CD4-positive, alpha-beta memory T cell (primary cell): ENCODE measurements at places on chromosomes 7 and 10.

- DNase-seq, result no peak
Measured at GRCh38 chr7:108404509-108405420, 51.5 kb downstream of the NRCAM start.

- no peak for DNase-seq
Measured at GRCh38 chr10:69861251-69862240, 59.8 kb downstream of the COL13A1 start.

- no peak for DNase-seq
Measured at GRCh38 chr10:100507357-100507732, 12.3 kb downstream of the SEC31B start.

GRCh38 chr7:53500076-53500475 is 464.6 kb downstream of the POM121L12 start:
- DNase-seq, result no peak

DNA sequence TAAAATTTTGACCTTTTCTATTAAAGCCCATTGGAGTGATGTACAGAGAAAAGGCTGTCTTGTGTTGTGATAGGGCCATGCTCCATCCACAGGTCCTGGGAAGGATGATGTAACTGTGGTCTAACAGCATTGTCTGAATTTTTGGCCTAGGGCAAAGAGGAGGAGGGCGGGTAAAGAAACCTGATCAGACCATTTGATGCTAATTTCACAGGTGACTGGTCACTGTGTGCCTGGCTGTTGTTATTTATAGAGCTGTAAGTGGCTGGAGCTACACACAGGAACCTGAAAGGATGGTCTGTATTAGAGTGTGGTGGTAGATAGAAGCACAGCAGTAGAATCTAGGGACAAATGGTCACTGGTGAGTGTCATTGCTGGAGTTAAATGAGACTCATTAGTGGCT is 182.1 kb downstream of the AUTS2 start:
- no peak for DNase-seq

- peak; percentile 57 for DNase-seq
Measured at GRCh38 chr7:151244196-151244840, 4.2 kb downstream of the SMARCD3 start.

GRCh38 chr10:123146013-123146893 is 1.7 kb upstream of the HMX2 start:
- DNase-seq, result no peak

DNA sequence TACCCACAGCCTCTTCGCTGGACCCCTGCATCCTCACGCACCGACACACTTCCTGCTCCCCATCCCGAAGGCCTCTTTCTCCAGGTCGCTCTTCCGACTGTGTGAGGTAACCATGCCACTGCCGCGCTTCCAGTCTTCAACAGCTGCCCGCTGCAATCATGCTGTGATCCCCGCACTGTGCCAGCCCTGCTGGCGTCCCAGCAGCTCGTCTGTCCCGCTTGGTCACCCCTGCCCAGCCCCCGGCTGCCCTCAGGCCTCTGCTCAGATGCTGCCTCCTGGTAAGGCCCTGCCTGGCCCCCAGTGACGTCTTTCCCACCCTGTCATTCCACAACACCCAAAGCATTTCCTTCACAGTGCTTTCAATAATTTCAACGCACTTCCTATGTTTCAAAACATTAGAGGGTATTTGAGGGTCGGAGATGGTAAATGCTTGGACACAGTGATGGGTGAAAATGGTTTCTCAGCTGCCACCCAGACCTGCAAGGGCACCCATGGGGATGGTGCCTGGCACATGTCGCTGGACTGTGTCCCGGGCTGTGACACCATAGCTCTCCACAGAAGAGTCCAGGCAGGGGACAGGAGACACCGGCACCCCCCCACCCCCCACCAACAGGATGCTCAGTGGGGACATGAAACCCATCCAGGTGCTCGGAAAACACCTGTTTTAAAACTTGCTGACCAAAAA is 125.2 kb downstream of the MAD1L1 start:
- DNase-seq, result no peak

- no peak for DNase-seq
Measured at GRCh38 chr10:108424656-108425055, 1260.2 kb upstream of the SORCS1 start.

DNA sequence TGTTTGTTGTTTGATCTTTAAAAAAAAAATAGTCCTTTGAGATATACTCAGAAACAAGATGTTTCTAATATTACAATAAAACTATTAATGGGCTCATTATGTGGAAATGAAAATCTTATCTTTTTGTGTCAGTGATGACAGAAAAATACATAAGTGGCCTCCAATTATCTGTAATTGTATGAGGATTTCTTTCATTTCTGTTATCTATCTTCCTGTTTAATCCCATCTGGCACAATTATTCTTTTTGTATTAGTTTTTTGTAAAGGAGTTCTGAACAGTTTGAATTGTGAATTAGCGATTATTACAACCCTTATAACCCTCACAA is 270.8 kb downstream of the BBS9 start:
- DNase-seq, result no peak

DNA sequence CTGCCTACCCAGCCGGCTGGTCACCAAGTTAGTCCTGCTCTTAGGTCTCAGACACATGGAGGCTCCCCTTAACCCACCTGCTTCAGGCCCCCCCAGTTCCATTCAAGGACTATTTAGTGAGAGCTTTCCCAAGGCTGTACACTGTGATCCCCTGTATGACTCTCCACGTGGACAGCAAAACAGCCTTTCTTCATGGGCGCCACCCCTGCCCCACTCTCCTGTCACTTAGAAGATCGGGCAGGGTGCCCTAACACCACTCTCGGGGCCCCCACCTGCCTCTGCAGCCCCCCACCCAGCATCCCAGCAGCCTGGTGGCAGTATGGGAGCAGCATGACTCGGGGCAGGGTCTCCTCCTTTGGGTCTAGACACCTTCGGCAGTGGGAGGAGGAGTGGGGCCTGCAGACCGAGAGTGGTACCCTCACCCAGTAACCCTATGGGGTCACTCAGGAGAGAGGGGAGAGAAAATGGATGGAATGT is 116.6 kb downstream of the PTPN20 start:
- DNase-seq, result no peak

GRCh38 chr10:59847326-59847725 is 59.0 kb downstream of the CCDC6 start:
- DNase-seq, result no peak

- DNase-seq, result no peak
Measured at GRCh38 chr10:103203466-103203865, 10.4 kb upstream of the NT5C2 start.

- peak; percentile 54 for DNase-seq
Measured at GRCh38 chr7:86926732-86927131, 132.7 kb downstream of the ELAPOR2 start.

- DNase-seq, result no peak
Measured at GRCh38 chr7:13879994-13880686, 109.3 kb downstream of the ETV1 start.

- DNase-seq, result no peak
Measured at GRCh38 chr10:80542053-80542452, 4.4 kb downstream of the SH2D4B start.
